ENCODE measurements at places on chromosomes 4 and X.
A peak's percentile ranks its signal among the peaks of the same experiment; 100 is the strongest.

GRCh38 chrX:5617666-5618065, 611.0 kb downstream of the NLGN4X start:
- no peak for DNase-seq

GRCh38 chr4:145786261-145786660, 106.3 kb downstream of the C4orf51 start:
- no peak for DNase-seq

DNA sequence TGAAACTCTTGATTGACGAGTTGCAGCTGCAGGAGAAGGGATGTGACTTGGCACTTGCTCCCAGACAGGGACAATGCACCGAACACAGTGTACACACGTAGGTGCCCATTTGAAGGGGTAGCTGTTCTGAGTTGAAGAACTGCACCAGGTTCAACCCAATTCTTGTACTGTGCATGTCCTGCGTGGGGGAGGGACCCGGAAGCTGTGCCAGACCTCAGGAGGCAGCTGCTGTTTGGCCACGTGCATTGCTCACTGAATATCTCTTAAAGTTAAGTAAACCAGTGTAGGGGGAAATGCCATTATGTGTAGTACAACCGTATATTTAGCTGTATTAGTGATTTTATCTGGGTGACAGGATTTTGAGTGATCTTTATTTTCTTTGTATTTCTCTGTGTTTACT, 12.0 kb upstream of the RBBP7 start:
- DNase-seq: no peak

DNA sequence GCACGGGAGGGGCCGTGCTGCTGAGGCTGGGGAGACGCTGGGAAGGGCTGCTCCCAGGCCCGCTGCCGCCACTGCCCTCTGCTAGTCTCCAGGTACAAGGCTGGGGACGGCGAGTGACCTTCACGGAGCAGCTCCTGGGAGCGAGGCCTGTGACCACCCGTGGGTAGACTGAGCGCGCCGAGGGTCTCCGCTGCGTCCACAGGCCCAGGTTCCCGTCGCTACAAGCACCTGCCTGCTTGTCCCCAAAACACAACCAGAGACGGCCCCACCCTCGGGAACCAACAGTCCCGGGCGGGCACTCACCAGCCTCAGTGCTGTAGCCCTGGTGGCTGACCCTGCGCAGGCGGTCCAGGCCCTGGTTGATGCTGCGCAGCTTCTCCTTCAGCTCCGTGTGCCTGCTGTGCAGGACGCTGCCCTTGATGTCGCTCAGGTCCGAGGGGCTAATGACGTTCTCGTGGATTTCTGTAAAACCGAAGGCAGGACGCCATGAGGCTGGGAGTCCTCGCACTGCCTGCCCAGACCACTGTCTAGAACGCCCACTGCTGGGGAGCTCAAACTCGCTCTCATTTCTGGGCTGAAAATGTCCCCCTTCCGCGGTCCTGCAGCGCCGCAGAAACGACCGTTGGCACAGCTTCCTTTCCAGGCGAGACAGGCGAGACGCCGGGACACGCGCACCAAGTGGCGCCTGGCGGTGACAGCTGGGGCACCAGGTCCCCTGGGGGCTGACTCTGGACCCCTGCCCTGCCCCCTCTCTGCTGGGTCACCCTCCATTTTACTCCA, 14.3 kb downstream of the LRPAP1 start:
- no peak for DNase-seq

DNA sequence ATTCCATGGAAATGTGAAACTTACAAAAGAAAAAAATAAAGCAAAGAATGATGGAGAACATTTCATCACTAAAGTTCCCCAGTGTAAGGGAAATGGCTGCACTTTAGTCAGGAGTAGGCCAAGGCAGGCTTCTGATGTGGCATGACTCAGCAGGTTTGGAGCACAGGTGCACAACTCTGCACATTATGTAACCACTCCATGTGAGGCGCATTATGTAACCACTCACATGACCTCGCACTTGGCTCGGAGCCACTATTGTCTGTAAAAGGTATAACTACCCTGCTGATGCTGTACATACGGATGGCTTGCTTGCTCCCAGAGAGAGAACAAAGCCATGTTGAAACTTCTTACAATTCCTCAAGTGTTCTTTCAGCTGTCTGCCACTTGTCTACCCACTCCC, 727.6 kb downstream of the TRAM1L1 start:
- no peak for DNase-seq

DNA sequence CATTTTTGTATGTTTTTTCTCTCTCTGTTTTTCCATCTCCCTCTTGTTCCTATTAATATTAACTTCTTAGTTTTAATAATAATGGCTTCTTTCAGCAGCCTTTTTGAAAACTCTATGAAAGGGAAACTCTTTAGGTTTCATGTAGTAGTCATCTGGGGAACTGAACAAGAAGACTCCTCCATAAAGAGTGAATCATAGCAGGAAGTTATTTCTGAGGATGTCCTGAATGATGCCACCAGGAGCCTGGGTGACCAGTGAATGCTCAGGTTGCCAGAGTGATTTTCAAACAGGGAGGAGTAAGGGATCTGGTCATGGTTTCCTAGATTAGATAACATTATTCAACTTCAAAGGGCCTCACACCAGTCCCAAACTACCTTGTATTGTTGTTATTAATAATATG, 212.8 kb upstream of the PDE5A start:
- DNase-seq: no peak

DNA sequence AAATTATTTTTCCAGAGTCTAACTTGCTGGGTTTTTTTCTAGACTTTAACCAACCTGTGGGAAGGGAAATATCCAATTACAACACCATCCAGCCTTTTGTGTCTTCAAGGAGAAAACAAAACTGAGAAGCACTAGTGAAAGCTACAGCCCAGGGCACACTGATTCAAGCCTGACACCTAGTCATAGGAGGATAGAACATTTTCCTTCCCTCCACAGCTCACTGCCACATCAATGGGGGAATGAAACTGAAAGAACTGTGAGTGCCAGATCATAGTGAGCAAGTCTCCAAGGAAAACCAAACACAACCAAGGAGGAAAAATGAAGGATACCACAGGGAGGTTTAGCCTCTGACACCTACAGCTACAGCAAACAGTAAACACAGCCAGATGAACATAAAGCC, 43.3 kb upstream of the MAGEA8 start:
- no peak for DNase-seq

DNA sequence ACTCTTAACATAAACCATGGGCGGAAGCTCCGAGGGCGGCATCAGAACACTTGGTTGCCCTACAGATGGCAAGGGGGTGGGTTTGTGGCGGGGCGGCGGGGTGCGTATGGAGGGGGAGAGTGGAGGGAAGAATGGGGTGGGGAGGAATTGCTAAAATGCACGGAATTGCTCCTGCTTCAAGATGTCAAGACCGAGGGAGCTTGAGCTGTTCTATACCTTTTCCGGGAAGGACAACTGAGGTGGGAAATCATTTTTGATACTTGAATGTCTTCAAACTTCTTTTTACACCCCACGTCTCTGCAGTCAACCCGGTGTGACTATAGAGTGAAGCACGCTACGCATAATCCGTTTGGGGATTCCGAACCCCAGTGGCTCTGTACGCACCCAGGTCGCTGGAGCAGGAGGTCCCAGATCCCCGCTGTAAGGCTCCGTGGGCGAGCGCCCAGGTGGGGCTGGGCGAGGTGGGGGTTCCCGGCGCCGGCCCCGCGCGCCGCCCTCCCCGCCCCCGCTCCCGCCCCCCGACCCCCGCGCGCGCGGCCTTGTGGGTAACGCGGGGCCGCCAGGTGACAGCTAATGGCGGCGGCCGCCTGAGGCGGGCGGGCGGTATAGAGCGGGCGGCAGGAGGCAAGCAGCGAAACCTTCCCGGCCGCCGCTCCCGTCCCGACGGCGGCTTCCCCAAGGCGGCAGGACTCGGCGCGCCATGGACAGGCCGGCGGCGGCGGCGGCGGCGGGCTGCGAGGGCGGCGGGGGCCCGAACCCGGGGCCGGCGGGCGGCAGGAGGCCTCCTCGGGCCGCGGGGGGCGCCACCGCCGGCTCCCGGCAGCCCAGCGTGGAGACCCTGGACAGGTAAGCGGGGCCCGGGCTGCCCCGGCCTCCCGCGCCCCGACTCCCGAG, at the start of gene MTMR1:
Gene MTMR1, plus strand, starts transcription at position 566 of the 894 bp plus-strand sequence. Its CDS starts 135 bp downstream, at position 701.
- peak; percentile 61 for DNase-seq

DNA sequence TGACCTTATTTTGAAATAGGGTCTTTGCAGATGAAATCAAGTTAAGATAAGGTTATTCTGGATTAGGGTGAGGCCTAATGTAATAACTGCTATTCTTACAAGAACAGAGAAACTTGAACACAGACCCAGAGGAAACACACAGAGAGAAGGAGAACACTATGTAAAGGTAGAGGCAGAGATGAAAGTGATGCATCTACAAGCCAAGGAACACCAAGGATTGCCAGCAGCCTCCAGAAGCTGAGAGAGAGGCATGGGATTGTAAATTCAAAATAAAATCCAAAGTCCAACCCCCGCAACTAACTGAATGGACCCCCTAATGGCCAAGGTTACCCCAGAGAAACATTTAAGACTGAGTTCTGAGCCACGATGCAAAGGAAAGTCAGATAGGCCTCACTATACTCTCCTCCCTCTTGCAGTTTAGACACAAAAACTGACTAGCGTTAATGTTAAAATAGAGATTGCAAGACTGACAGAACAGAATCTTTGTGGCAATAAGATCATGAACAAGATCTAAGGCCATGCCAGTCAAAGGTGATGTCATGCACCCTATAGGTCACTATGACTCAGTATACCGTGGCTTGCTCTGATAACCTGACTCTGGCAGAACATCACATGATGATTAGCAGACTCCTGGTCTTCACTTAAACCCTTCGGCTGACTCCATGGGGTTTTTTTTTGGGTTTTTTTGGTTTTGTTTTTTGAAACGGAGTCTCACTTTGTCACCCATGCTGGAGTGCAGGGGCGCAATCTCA, 42.9 kb downstream of the DDX60L start:
- DNase-seq: no peak

GRCh38 chr4:70337886-70338420, 3.2 kb downstream of the CABS1 start:
- DNase-seq: no peak

- peak; percentile 2 for DNase-seq
Observed at GRCh38 chrX:74420196-74421035, 877 bp upstream of the SLC16A2 start.

DNA sequence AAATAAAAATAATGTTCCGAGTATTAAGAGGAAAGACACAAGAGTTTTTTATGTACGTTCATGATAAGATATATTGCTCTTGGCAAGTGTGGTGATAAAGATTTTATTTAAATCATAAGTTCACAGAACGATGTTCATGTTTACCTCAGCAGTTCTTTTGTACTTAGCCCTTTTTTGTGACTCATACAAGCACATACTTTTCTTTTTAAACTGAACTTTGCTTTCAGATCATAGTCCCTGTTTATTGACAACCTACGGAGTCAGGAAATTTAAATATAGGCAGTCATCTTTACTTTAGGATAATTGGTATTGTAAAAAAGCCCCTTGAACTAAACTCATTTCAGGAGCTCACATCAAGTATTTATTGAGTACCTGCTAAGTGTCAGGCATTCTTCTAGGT, 1.3 kb upstream of the CTSO start:
- no peak for DNase-seq

- DNase-seq: no peak
Observed at GRCh38 chr4:60745800-60746571, 454.1 kb upstream of the ADGRL3 start.

DNA sequence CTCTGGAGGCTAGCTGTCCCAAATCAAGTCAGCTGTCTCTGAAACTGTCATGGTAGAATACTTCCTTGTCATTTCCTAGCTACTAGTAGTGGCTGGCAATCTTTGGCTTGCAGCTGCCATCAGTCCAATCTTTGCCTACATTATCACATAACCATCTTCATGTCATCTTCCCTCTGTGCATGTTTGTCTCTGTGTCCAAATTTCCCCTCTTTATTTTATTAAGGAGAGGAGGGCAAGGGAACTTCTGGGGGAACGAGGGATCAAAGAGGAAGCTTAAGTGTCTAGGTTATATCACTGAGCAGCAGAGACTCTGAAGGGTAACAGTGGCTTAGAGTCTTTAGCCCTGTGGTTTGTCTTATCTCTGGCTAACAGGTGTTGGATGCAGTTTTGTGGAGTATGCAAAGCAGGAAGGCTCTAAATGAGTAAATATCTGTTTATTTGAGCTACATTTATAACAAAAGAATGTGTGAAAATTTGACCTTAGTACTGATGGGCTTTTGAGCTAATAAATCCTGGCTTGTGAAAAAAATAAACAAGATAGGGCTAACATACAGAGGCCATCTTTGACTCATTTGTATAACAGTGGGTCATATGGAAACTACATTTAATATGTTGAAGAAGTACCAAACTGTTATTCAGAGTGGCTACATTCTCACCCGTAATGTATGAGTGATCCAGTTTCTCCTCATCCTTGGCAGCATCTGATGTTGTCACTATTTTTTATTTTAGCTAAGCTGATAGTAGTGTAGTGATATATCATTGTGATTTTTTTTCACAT, 49.4 kb upstream of the ENOX2 start:
- no peak for DNase-seq
